ENCODE measurements at places on chromosomes 11 and 22. TPM values are rescaled to one million over a fixed set of nuclear protein-coding genes. Genes with fewer than 3 reads are reported as not detected.

CST6 gene
- polyA plus RNA-seq, result not detected

- DNase-seq, result no peak
- peak overlapping the region; percentile 63 for H3K27ac ChIP-seq
- no peaks in the 10 kb centered on the region for H3K4me1 ChIP-seq
- no peaks in the 10 kb centered on the region for H3K27me3 ChIP-seq
- no peaks in the 10 kb centered on the region for H3K36me3 ChIP-seq
- no peak overlapping the region for H3K4me3 ChIP-seq
Measured at GRCh38 chr22:35960854-35961253, 67.8 kb downstream of the RBFOX2 start.

DNA sequence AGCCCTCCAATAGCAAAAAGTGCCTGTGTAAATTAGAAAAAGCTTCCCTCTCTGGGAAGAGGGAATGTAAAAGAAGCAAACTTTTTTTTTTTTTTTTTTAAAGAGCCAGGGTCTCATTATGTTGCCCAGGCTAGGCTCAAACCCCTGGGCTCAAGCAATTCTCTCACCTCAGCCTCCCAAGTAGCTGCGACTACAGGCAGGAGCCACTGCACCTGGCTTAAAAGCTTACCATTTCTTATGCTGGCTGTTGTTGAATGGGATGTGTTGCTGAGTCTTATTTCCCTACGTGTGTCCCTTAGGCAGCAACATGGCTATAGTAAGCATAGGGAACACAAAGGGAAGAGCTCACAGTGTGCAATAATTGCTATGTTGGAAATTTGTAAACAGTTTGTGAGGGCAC lies 225.5 kb upstream of the CCDC90B start:
- DNase-seq, result no peak
- H3K27ac ChIP-seq, result no peak overlapping the region
- H3K4me3 ChIP-seq, result no peak overlapping the region
- H3K27me3 ChIP-seq, result no peaks in the 10 kb centered on the region

- H3K4me1 ChIP-seq, result no peaks in the 10 kb centered on the region
- DNase-seq, result no peak
- no peaks in the 10 kb centered on the region for H3K36me3 ChIP-seq
- H3K27me3 ChIP-seq, result no peaks in the 10 kb centered on the region
- peak overlapping the region; percentile 20 for H3K27ac ChIP-seq
Measured at GRCh38 chr22:32839831-32840584, 38.5 kb downstream of the TIMP3 start.

DNA sequence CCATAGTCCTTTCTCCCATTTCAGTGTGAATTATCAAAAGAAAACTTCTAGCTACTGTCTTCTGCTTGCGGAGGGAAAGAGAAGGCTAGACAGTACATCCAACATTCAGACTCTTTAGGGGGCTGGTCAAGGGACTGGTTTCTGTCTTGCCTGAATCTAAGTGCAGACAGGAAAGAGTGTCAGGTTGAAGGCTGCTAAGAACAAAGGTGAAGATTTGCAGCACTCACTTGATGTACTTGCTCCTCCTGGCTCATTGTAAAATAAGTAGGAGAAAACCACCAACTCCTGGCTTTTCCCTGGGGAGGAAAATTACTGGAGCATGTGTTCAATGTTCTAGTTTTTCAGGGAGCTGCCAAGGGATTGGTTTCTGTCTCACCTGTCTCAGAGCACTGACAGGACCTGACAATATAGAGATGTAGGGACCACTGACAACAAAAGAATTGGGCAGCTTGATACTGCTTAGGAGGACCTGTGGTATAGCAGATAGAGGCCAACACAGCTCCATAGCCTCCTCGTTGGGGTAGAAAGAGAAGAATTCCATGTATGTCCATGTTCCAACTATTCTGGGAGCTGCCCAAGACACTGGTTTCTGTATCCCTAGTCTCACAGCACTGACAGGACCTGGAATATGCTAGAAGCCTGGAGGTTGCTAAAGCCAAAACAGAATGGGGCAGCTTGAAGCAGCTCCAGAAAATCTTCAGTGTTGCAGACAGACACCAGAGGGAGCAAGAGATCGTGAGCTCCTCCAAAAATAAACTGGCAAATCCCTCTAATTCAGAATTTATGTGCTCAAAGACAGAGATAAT lies 39.7 kb upstream of the MMP12 start:
- H3K27me3 ChIP-seq, result no peaks in the 10 kb centered on the region
- peak; percentile 53 for DNase-seq
- no peaks in the 10 kb centered on the region for H3K36me3 ChIP-seq
- no peak overlapping the region for H3K4me3 ChIP-seq
- no peaks in the 10 kb centered on the region for H3K4me1 ChIP-seq
- no peak overlapping the region for H3K27ac ChIP-seq

All from small intestine (tissue), 16 donors.